ENCODE measurements at places on chromosomes 1 and 21.

DNA sequence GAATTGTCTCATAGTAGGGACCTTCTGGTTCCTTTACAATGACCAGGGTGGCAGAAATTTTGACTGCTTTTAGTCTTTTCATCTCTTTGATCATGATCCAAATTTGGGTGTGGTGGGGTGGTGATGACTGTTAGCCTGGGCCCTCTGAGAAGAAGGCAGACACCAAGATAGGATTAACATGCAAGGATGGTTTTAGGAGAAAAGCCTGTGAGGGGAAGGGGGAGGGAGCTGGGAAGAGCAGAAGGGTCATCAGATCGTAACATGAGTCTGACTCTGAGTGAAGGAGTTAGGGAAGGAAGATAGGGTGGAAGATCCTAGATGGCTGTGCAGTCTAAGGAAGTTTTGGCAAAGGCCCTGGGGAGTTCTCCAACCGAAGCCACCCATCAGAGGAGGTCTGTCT lies 28.5 kb upstream of the CAMSAP2 start:
- DNase-seq = no peak

DNA sequence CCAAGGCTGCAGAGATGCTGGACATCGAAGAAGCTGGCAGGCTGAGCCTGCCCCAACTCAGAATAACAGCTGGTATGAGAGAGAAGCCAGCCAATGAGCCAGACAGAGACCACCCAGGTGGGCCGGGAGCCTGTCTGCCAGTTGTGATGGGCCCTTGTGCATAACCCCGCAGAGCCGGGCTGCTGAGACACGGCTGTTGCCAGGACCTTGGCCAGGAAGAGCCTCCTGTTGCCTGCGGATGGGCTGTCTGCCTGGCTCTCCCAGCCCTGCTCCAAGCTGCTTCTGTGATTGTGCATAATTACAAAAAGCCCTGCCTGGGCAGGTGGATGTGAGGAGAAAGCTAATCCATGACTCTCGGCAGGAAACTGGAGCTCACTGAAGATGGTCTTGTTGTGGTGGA lies 126.5 kb downstream of the CAPN8 start:
- no peak for DNase-seq

- DNase-seq = no peak
These were observed at the start of gene CD247 for GRCh38 chr1:167518331-167518700. TSS of gene CD247 (minus strand) at chr1:167518529. CDS start at chr1:167518465, 64 bp downstream.

DNA sequence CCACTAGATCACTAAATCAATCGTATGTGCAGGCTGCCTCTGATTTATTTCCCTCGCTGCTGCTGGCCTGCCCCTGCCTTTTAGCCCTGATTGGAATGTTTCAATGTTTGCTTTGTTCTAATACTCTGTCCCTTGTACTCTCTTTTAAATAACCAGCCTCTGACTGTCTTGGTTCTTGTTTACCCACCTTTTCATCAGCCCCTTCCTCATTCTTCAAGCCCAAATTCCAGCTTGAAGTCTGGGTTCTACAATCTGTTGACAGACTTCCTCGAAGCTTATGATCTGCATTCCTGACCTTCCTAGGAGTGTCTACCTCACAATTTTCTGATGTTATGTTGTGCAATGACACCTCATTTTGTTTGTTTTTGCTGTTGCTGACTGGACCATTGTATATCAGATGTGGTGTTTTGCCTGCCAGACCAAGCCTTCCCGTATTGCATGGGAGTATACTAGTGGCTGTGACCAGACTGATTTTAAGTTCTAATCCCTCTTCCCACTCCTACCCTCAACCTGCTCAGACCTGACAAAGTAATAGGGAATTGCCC lies 46.6 kb upstream of the APOBEC4 start:
- peak; percentile 42 for DNase-seq

- DNase-seq = no peak
These were observed 69.5 kb downstream of the TRIM11 start for GRCh38 chr1:228337031-228337564.

DNA sequence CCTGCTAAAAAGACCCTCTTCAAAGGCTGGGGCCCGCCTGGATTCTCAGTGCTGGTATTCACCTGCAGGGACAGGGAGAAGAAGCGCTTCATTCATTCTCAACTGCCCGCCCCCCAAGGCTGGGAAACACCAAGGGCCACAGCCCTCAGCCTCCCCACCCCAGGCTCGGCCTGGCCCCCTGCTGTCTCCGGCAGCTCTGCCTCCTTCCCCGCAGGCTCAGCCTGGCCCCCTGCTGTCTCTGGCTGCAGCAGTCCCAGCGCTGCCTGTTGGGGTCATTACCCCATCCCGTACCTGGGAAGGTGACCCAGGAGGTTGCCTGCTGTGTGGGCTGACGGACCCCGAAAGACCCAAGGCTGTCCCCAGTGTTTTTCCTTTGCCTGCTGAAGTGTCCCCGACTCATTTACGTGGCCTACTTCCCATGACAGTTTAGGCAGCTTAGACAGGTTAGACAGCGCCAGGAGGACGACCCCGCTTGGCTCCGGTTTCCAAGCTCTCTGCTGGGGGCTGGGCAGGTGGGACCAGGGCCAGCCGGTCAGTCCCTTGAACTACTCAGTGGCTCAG lies 22.9 kb upstream of the CLSTN1 start:
- no peak for DNase-seq

DNA sequence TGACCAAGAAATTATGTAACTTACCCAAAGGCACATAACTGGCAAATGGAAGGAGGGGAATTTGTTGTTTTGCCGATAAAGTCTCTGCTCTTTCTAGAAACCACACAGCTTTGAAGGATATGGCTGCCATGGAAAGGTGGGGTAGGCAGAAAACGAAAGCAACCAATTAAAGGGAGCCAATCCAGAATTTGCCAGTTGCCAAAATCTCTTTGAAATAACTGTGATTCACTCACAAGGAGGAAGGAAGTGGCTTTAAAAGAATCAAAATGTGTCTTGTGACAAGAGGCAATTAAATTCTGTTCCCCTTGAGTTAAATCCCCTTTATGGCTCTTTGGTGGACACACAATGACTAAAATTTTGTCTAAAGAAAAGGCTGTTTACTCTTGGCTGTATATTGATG lies 61.2 kb upstream of the CCDC190 start:
- no peak for DNase-seq

DNA sequence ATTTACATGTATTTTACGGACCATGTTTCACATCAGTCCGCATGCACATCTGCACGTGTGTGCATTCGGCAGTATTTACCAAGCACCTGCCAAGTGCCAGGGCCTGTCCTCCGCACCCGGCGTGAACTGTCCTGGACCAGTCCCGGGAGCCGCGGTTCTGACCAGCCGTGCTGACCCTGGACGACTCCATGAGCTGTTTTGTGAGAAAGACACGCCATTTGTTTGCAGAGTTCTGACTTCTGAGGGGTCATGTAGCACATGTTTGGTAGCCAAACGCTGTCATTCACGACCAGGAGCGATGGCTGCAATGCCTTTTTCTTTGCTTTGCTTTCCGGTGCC lies 3.3 kb upstream of the OLIG2 start:
- DNase-seq = no peak

DNA sequence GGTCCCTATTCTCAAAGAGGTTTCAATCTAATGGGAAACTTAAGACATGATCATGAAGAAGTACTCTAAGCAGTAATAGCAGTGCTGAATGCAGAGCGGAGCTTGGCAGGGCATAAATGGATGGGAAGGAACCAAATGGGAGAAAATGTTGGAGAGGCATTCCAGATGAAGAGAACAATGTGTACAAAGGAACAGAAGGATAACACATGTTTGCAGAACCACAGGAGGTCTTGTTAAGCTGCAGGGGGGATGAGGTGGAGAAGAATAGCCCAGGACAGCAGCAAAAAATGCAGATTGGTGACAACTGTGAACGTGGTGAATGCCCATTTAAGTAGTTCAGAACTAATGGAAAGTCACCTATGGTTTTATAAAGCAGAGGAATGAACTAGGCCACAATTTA lies 99.1 kb downstream of the ASTN1 start:
- no peak for DNase-seq

- no peak for DNase-seq
These were observed 8.1 kb upstream of the ENO1 start for GRCh38 chr1:8886589-8886988.

DNA sequence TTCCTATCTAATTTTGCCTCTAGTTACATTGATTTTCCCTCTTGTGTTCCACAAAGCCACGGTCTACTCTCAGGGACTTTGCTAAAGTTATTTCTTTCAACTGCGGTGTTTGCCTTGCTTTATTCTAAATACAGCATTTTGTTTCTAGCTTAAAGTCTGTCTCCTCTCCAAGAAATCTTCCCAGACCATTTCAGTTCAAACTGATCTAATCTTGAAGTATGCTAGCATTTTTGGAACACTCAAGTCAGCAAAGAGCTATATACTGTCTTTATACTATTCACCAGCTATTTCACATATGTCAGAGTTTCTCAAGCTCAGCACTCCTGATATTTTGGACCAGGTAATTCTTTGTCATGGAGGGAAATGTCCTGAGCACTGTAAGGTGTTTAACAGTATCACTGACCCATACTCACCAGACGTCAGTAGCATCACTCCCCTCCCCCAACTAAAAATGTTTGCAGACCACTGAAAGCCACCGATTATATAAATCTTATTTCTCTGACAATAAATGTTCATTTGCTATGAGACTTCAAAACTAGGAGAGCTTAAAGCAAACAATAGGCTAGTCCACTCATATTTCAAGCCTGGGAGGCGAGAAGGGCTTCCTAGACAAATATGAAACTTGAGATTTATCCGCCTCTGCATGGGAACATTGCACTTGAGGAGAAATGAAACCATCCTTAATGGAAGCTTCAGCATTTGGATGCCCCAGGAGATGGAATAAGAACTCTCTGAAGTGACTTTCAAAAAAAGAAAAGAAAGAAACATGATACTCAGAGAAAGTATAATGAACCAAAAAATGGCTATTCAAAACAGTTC lies 81.1 kb downstream of the KIAA0319L start:
- no peak for DNase-seq

DNA sequence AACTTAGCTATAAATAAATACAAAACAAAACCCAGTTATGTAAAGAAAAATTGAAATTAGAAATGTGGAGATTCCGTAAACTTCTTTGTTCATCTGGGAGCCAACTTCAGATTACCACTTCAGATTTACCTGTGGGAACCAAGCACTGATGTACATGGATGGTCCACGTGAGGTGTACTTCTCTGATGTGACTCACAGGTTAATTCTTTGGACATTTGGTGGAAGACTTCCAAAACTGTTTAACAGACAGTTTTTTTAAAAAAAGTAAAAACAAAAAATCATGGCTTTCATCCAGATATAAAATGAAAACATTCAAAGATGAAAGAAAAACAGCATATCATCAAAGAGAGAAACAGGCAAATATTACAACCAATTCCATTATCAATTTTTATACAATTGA lies 92.0 kb downstream of the MAST2 start:
- DNase-seq = no peak

DNA sequence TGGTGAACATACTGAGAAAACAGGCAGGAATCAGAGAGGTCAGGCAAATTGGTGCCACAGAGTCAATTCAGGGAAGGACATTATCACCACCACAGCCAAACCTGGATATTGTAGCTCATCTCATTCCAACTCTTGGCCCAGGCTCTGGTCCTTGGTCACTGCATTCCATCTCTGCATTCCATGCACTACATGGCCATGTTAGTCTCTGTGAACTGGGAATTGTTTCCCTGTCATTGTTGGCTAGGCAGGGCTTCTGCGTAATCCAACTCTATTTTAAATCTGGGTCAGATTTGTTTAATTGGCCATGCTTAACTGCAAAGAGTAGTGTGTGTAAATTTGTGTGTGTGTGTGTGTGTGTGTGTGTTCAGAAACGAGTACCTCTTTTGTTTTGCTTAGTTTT lies 837.6 kb upstream of the ADAMTS5 start:
- DNase-seq = peak; percentile 23

DNA sequence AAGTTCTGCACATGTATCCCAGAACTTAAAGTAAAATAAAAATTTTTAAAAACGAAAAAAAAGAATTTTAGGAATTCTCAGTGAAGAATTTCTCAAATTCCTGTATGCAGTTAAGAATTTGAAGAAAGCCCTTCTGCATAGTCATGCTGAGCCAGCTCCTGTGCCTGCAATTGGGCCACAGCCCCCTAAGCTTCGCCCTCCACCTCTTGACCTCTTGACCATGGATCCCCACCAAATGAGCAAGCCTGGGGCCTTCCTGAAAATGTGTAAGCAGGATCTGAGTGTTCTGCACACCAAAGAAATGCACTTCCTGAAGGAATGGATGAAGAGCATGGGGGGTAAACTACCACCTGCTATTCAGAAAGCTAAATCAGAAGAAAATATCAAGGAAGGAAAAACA lies 52.0 kb downstream of the NBPF6 start:
- no peak for DNase-seq

DNA sequence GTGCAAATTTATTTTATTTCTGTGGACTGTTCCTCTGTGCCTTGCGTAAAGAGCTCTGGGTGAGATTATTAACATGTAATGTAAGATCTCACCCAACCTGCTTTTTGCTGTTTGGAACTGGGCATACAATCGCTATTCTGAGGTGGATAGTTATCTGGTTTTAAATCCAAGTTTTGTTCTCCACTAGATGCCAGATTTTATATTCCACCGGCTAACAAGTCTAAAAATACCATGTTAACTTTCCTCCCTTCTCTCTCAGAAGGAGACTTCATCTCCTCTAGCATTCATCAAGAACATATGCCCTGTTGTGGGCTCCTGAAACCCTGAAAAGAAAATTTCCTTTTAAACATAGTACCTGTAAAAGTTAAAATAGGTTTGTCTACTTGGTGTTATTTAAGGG lies 56.4 kb downstream of the C1orf21 start:
- no peak for DNase-seq

GRCh38 chr1:211685823-211686222 lies 10.4 kb upstream of the NEK2 start:
- no peak for DNase-seq

DNA sequence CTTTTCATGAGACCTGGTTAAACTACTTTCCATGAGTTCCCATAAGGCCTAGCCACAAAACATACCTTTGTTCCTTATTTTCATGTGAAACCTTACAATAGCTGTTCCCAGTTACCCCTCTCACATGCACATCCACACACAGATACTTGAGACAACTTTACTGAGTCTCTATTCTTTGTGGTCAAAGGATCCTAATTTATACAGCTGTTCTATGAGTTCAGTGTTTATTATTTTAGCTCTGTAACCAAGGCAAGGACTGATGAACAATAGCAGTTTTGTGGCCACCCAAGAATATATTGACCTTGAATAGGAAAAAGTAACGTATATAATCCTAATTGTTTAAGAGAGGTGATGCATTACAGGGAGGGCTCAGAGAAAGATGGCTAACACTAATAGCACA lies 160.5 kb upstream of the CACYBP start:
- DNase-seq = peak; percentile 15

- peak; percentile 46 for DNase-seq
These were observed 41.7 kb downstream of the SEC16B start for GRCh38 chr1:177928194-177928593.

DNA sequence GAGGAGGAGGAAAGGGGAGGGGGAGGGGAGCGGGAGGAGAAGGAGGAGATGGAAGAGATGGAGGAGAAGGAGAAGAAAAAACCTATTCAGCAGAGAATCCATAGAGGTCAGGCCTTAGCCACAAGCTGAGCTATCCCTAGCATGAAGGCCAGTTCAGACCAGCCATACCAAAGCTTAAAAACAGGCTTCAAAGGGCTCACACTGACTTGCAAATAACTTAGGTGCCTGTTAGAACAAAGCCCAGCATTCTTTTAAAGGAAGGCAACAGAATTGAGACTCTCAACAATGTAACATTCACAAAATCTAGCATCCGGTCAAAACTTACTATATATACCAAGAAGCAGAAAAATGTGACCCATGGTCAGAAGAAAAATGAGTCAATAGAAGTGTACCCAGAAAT lies 43.6 kb upstream of the IFFO2 start:
- DNase-seq = no peak
